Aorta (tissue), 5 donors: ENCODE measurements at places on chromosomes 16 and 17.

GRCh38 chr16:70665806-70666735 is 19.7 kb downstream of the IL34 start:
- no peak for DNase-seq

- DNase-seq, result no peak
Measured at GRCh38 chr17:65794572-65794971, 233.1 kb upstream of the AXIN2 start.

DNA sequence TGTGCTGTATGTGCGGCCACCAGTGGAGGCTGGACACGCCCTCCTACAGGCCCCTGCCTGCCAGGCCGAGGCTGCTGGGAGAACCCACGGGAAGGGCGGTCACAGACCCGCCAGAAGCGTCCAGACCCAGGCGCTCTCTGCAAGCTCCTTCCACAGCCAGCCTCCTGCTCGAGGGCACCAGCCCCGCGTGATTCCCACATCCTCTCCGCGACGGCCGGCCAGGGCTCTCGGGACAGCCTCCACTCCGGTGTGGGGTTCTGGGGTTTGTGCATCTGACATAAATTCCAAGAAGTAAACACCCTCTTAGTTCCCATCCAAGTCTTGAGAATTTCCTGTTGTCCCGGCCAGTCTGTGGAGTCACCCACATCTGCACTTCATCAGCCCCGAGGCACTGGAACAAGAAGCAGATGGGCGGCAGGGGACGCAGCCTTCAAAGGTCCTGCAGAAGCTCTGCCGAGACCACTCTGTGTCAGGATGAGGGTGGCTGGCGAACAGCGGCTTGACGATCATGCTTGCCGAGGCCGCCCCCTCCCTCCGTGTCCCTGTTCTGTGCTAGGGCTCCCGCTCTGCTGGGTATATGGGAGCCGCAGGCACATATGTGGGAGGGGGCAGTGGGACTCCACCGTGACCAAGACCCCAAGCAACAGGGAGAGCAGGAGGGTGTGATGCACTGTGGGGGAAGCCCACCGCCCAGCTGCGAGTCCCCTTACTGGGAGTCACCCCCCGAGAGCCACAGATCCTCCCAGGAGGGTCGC is 2.4 kb upstream of the TMEM204 start:
- no peak for DNase-seq

DNA sequence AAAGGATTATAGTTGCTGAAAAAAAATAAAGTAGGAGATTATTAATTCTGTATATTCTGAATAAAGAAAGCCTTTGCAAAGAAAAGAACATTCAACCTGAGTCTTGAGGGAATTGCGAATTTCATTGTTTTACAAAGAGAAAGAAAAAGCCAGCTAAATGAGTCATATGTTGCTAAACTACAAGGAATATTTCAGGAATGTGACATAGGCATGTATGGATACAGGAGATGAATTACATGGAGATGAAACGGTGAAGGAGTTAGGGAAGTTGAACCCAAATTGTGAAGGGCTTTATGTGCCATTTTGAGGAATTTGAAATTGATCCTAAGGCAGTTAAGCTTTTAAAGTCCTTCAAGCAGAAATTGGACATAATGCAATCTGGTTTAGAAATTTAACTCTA is 177.3 kb upstream of the RBL2 start:
- no peak for DNase-seq

GRCh38 chr16:8730335-8730915 is 56.0 kb downstream of the ABAT start:
- DNase-seq, result no peak

- DNase-seq, result no peak
Measured at GRCh38 chr16:51236583-51236982, 85.5 kb upstream of the SALL1 start.

DNA sequence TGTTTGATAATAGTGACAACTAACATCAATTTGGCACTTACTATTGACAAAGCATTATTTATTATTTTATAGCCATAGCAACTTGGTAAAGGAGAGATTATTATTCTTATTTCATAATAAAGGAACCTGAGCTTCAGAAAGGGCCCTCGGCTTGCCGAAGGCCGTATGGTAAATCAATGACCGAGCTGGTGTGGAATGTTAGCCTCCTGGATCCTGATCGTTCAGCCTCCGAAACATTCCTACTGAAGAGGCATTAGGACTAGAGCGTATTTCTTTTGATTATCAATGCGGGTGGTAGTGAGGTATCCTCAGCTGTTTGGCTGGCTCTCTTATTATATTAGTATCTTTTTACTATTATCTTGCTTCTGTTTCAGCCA is 199.3 kb upstream of the TBX2 start:
- no peak for DNase-seq

GRCh38 chr16:82630688-82631087 is 3.9 kb downstream of the CDH13 start:
- no peak for DNase-seq

DNA sequence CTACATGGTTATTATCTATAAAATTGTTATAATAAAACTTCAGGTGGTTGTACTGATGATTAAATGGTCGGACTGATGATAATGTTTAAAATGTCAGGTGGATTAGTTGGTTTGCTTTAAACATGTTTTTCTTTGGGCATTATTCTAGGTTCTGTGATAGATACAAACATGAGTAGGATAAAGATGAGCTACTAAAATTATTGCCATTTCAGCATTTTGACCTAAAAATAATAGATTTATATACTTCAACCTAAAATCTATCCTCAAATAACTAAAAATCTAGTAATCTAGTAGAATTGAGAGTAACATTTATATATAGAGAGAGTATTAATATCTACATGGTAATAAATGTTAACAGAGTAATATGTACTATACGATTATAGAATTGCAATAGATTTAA is 241.7 kb upstream of the CDH8 start:
- DNase-seq, result no peak

DNA sequence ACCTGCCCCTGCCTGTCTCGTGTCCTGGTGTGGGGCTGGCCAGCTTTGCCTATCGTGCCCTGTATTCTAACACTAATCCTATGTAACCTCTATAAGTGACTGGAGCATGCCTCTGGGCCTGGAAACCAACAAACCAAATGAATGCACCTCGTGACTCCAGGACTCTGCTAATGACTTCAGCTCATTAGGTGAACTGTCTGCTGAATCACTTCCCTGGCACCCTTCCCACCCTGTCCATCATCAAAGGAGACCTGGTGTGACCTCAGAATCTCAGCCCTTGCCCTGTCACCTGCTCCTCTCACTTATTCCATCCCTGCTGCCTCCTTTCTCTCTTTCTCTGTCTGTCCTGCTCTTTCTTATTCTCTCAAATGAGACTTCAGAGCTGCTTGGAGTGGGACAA is 322.4 kb downstream of the CBLN1 start:
- DNase-seq, result no peak

DNA sequence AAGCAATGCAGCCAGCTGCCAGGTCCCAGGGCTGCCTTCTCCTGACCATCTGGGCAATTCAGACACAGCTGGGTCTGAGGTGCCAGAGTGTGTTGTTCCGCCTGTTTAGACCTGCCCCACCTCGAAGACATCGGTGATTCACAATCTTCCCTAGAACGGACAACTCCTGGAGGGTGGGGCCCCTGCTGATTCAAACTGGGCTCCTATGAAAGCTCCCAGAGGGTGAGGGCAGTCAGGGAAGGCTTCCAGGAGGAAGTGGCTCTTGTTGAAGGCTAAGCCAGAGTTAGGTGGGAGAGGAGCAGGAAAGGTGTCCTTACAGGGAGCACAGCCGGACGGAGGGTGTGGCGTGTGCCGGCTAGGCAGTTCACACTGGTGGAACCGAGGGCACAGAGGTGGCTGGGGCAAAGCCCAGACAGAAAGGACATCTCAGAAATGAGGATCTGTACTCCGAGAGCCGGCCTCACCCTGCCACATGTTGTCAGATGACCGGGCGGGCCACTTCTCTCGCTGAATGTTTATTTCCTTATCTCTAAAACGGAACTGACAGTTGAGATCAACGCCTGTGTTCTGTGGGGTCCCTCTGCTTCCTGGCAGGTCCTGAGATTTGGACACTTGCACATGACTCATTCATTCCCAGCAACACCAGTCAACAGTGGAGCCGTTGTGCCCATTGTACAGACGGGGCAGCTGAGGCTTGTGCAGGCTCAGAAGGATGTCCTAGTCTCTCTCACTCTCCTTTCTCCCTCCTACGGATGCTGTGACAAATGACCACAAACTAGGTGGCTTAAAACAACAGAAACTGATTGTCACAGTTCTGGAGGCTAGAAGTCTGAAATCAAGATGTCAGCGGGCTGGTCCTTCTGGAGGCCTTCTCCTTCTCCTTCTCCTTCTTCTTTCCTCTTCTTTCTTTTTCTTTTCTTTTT is 26.9 kb upstream of the LITAF start:
- DNase-seq, result no peak

- DNase-seq, result no peak
Measured at GRCh38 chr16:64702415-64702814, 419.4 kb downstream of the CDH11 start.

- DNase-seq, result no peak
Measured at GRCh38 chr17:27269201-27269600, 24.7 kb upstream of the WSB1 start.
